Sciatic nerve (tissue), 2 donors: ENCODE measurements at places on chromosomes 3 and 15. TPM values are rescaled to one million over a fixed set of nuclear protein-coding genes. Genes with fewer than 3 reads are reported as not detected.

The PPM1L gene
- 10.0 TPM for total RNA-seq

The RASL12 gene
- 23.0 TPM for total RNA-seq

The OR5K2 gene
- total RNA-seq, result not detected

The CYP1A2 gene
- total RNA-seq, result not detected

The EPHB3 gene
- 15.2 TPM for total RNA-seq

The WDR49 gene
- total RNA-seq, result 1.3 TPM
